DMS153 (cell line): ENCODE measurements at places on chromosomes 2 and 18.

DNA sequence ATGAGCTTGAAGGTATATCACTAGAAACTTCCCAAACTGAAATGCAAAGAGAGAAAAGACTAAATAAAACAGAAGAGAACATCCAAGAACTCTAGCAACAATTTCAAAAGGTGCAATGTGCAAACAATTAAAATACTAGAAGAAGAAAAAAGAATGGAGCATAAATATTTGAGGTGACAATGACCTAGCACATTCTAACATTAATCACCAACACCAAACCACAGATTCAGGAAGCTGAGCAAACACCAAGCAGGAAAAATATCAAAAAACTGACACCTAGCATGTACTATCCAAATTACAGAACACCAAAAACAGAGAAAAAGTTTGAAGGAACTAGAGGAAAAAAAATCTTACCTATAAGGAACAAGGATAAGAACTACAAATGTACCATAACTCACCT lies 460.8 kb downstream of the IRS1 start:
- no peak for DNase-seq

DNA sequence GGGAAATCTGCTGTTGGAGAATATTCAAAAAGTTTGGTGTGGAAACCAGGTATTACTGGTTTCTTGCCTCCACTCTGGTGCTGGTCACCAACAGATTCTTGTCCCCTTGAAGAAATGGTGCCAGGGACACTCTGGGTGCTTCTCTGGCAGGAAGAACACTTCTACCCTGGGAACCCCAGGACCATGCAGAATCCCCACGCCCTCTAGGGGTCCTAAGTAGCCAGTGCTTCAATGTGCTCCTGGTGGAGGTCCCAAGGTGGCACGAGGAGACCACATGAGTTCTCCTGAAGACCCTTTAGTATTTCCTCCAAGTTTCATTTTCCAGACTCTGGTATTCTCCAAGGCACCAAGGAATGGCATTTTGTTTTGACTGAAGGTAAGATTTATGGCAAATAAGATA lies 380.6 kb downstream of the TSN start:
- no peak for DNase-seq

GRCh38 chr2:174003720-174004695 lies 38.8 kb upstream of the SP3 start:
- DNase-seq: no peak

- no peak for DNase-seq
Observed at GRCh38 chr2:96727431-96727830, 12.4 kb downstream of the LMAN2L start.

GRCh38 chr2:166895243-166895642 lies 7.0 kb downstream of the XIRP2 start:
- no peak for DNase-seq

- no peak for DNase-seq
Observed at GRCh38 chr2:213491376-213491775, 207.1 kb downstream of the SPAG16 start.

DNA sequence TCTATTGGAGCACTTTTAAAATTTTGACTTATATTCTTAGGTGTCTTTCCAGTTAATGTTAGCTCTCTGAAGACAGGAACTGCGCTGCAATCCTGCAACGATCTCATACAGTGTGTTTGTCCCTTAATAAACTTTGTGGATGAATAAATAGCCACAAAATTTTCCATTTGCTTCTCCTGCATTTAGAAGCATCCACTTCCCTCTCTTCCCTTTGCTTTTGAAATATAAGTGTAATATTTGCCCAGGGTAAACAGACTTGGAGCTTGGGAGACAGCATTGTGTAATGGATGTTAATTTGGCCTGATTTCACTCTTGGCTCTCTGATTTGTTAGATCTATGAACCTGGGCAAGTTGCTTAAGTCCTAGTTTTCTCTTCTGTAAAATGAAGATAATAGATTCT lies 58.2 kb upstream of the CD28 start:
- DNase-seq: peak; percentile 75

DNA sequence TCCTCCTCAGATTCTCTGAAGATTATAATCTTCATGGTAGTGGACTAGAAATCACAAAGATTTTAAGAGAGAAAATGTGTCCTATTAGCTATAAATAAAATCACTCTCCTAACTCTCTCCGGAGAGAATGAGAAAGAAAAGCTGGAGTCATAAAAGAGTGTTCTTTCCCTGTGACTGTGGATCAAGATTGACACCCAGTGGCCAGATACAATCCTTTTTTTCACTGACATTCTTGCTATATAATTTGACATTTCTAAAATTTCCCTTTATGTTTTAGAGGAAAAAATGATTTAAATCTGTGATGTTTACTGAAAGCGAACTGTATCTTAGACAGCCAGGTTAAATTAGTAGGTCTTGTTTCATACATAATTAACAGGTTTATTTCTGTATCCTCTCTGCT lies 35.4 kb upstream of the LRP2 start:
- no peak for DNase-seq

DNA sequence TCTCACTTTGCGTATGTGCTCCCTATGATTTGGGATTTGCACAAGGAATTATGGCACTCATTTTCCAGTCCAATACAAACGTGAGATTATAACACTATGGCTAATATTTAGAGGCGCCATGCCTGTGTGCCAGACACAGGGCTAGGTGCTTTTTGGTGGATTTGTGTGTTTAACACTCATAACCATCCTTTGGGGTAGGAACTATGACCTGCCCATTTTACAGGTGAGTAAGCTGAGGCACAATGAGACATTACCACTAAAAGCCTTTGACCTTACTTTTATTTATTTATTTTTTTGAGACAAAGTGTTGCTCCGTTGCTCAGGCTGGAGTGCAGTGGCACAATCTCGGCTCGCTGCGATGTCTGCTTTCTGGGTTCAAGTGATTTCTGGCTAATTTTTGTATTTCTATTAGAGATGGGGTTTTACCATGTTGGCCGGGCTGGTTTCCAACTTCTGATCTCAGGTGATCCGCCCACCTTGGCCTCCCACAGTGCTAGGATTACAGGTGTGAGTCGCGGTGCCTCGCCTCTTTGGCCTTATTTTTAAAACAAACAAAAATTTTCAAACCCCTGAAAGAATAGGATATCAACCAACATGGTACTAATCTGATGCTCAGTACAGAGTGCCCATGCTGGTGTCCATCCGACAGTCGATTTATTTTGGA lies 26.6 kb upstream of the GLI2 start:
- no peak for DNase-seq

DNA sequence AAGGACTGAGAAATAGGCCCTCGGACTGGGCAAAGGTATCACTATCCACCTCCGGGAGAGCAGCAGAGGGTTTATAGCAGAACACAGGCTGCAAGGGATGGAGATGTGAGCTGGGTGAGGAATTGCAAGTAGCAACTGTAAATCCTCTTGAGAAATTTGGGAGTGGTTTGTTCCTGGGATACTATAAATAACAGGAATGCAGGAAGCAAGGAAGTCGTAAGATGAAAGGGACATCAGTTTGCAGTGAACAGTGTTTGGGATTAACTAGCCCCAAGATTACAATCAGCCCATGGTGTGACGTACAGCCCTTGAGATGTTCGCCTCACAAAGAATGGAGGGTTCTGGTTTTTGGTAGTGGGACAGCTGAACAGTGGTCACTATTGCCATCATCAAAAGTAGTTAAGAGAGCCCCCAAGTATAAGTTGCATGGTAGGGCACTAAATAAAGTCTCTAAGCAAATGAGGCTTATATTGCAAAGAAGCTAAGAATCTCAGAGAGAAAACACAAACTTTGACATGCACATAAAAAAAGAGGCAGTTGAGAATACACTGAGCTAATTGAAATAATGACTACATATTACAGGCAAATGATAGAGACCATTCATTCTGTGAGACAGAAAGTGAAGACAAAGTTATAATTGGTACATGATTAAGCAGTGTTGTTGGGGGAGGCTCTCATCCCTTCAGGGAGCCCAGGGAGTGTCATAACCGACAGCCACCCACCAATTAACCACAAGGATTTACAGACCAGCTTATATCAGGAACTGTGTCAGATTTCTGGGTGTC lies 362.5 kb upstream of the ACVR2A start:
- no peak for DNase-seq

GRCh38 chr2:43737097-43737854 lies 36.6 kb upstream of the DYNC2LI1 start:
- DNase-seq: no peak

- no peak for DNase-seq
Observed at GRCh38 chr2:196233805-196234475, 62.6 kb upstream of the STK17B start.

DNA sequence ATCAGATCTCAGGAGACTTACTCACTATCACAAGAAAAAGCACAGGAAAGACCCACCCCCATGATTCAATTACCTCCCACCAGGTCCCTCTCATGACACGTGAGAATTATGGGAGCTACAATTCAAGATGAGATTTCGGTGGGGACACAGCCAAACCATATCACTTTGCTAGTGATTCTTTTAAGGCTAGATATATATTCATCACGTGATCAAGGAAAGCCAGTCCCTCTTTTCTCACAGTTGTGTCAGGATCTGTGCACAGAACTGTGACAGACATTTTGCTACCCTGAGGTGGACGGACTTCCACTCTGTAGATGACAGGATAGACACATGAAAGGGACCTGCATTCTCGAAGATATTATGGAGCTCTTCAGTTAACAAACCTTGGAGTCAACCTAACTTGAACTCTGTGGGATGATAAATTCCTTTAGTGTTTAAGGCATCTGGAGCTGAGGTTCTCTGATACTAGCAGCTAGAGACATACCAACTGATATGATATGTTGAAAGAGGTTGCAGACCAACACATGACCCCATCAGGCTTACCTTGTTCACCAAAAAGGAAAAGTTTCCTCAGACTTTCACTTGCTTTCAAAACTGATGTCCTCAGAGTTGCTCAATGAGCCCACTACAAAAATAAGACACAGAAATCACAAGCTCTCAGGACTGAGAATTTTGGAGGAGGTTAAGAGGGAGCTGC lies 66.3 kb upstream of the SCG2 start:
- DNase-seq: no peak

DNA sequence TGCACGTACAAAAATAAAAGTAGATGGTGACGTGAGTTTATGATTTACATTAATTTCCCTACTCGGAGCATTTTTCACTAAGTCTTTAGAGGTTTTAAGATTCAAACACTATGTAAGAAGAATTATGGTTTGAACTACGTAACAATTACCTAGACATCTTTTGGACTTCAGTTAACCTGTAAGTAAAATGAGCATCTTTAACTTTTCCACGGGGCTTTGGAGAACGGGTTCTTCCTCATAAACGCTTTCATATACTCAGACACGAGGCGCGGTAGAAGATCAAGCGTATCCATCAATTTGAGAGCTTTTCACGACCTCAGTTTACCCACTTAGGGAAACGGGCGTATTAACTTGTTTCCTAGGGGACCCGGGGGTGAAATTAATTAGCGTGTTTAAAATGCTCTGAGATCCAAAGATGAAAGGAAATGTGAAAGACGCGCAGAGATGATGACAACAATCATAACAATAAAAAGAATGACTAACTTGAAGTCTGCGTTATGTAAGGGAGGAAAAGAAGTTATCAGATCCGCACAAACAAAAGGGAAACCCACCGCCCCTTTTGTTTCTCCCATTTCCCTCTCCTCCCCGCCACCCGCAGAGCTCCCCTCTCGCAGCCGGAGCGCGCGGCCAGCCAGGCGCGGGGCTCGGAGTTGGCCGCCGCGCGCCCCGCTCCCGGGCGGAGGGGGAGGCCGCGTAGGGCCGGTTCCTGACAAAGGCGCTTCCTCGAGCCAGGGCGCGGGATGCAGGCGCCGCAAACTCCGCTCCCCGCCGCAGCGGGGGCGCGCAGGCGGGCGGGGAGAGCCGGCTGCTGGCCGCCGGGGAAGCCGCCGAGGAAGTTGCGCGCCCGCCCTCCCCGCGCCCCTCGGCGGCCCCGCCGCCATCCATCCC lies 807 bp downstream of the PELI1 start:
- DNase-seq: peak; percentile 33

GRCh38 chr2:205835923-205836322 lies 153.6 kb downstream of the NRP2 start:
- no peak for DNase-seq

- DNase-seq: no peak
Observed at GRCh38 chr2:207779523-207779922, 9.8 kb upstream of the FZD5 start.

GRCh38 chr2:96181529-96181928 lies 27.1 kb downstream of the STARD7 start:
- DNase-seq: no peak

- DNase-seq: no peak
Observed at GRCh38 chr2:237297421-237298150, 116.4 kb downstream of the COL6A3 start.

DNA sequence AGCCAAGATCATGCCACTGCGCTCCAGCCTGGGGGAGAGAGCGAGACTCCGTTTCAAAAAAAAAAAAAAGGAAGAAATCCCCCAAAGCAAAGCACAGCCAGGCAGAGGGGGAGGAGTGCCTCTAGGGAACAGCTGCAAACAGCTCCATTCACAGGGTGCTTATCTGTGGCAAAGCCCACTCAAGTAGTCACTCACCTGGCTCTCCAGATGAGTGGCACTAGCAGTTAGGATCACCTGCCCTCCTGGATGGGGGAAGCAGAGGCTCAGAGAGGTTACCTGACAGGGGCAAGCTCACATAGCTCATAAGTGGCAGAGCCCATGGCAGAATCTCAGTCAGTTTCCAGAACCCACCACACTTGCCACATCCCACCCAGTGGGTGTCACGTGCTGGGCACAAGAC lies 30.3 kb downstream of the TFCP2L1 start:
- DNase-seq: peak; percentile 78

- no peak for DNase-seq
Observed at GRCh38 chr2:68715353-68716041, 19.1 kb upstream of the ARHGAP25 start.

- DNase-seq: no peak
Observed at GRCh38 chr2:23861952-23862351, 65.0 kb downstream of the ATAD2B start.

DNA sequence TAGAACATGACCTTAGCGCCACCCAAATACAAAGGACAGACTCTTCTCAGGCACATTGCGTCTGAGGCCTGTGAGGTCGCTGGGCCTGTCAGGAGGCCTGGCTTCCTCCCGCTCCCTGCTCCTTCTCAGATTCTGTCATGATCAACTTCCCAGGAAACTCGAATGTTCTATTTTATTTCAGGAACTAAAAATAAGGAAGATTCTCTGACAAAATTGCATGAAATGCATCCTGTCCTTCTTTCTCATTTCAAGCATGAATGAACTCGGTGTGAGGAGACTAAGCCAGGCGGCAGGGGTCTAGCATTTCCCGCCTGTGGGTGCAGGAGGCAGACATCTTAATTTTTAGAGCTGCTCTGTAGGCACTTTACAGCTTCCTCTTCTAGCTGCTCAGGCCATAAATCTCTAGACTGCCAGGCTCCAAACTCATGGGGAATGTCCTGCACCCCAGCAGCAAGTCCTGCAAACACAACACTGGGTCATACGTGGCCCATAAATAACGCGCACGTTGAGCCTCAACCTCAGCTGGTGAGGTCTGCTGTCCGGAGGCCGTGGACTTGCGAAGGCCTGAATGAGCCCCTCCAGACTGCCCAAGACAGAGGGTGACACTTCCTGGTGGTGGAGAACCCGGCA lies 109.7 kb upstream of the ZNF236 start:
- no peak for DNase-seq

- DNase-seq: no peak
Observed at GRCh38 chr2:22020091-22020742, 896.4 kb downstream of the TDRD15 start.

GRCh38 chr2:60488291-60488690 lies 65.2 kb downstream of the BCL11A start:
- DNase-seq: no peak
